ENCODE measurements at places on chromosomes 16 and 17.

- no peak for DNase-seq
These were observed 30.8 kb downstream of the NMT1 start for GRCh38 chr17:45091778-45092425.

- peak; percentile 43 for DNase-seq
These were observed 744 bp upstream of the GGNBP2 start for GRCh38 chr17:36544044-36544306.

- DNase-seq = no peak
These were observed 95.9 kb upstream of the ZFHX3 start for GRCh38 chr16:73143576-73144422.

GRCh38 chr17:81396722-81397313 is 1.6 kb downstream of the BAHCC1 start:
- peak; percentile 28 for DNase-seq

All from activated CD4-positive, alpha-beta T cell treated with anti-CD3 and anti-CD28 coated beads, Interleukin-2, amount 50 U/mL, for 16 hours (primary cell).